ENCODE measurements at places on chromosomes 2 and 18. TPM values are rescaled to one million over a fixed set of nuclear protein-coding genes. Genes with fewer than 3 reads are reported as not detected.

- no peak for DNase-seq
Observed at GRCh38 chr2:36356298-36356989, 866 bp downstream of the CRIM1 start.

Gene GPR45
- not detected for polyA plus RNA-seq

DNA sequence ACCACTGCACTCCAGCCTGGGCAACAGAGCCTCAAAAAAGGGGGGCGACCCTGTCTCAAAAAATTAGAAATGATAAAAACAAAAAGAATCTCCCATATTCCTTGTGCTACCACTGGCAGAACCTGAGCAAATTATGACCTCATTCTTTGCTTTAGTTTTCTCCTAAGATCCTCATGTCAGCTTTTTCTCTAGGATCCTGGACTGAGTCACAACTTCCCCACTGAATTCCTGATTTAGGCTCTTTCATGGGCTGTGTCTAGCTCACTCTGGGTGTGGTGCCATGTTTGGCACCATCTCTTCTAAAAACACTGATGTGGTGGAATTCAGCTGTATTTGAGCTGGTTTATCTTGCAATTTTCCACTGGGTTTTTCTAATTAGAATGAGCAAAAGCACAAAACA lies 37.1 kb downstream of the EXOC6B start:
- DNase-seq: no peak

- DNase-seq: no peak
Observed at GRCh38 chr2:60064687-60065389, 488.6 kb downstream of the BCL11A start.

Gene APCDD1
- 126 TPM for polyA plus RNA-seq

DNA sequence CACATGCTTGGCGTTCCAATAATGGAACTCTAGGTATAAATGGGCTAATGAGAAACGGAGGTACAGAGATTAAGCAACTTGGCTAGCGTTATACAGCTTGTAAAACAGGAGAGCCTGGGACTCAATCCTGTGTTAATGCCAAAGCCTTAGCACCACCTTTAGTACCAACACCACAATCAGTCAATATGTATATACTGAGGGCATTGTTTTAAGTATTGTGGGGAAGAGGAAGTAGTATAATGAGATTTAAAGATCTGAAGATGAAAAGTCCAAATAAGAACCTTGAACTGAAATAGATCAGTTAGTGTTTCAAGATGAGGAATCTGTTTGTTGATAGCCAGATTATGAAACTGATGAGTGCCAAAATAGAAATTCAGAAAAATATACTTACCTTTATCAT lies 8.1 kb downstream of the MARS2 start:
- DNase-seq: no peak
